ENCODE measurements at places on chromosomes 4 and X.

DNA sequence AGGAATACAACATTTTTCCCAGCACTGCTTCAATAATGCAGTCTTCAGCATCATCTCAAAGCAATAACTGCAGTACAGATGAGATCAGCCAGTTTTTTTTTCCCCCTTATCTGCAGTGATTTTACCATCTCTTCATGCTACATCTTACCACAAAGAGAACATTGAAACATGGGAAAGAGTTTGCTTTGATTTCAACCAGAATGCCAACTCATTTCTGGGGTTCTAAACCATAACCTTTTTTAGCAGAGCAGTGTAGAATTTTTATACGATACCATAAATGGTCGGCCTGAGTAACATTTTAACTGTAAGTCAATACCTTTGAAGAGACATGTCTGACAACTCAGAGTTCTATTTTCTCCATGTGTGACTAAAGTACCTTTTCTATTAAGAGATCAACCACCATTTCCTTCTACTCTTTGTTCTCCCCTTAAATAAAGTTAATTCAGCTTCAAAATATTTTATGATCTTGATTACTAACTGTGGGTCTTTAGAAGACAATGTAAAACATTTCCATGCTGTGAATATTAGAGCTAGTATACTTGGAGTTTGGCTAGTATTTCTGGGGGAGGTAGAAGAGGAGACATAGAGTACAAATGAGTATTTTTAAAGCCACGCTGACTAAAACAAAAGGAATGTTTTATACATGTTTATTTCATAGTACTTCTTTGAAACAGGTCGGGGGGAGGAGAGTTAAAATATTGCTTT is 69.1 kb downstream of the TET2 start:
- no peak for DNase-seq

DNA sequence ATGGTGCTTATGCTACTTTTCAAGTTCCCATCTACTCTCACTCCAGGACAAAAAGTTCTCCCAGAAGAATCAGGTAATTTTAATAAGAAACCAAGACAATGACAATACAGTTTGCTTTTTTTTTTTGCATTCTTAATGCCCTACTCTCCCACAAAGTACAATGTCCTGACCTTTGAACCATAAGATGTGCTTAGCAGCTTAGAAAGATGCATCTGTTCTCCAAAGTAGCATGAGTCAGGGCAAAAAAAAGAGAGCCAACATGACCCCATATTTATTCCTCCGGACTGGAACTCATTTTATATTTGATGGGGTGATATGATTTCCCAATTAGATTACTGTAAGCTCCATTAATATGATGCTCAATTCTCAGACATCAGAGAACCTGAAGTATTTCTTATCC is 16.5 kb upstream of the PDCL2 start:
- DNase-seq: no peak

GRCh38 chr4:8300832-8301231 is 31.3 kb downstream of the HTRA3 start:
- DNase-seq: no peak

- no peak for DNase-seq
These were observed 167.1 kb downstream of the DHX15 start for GRCh38 chr4:24417206-24417605.

GRCh38 chrX:77793946-77794345 is 7.9 kb upstream of the ATRX start:
- no peak for DNase-seq

DNA sequence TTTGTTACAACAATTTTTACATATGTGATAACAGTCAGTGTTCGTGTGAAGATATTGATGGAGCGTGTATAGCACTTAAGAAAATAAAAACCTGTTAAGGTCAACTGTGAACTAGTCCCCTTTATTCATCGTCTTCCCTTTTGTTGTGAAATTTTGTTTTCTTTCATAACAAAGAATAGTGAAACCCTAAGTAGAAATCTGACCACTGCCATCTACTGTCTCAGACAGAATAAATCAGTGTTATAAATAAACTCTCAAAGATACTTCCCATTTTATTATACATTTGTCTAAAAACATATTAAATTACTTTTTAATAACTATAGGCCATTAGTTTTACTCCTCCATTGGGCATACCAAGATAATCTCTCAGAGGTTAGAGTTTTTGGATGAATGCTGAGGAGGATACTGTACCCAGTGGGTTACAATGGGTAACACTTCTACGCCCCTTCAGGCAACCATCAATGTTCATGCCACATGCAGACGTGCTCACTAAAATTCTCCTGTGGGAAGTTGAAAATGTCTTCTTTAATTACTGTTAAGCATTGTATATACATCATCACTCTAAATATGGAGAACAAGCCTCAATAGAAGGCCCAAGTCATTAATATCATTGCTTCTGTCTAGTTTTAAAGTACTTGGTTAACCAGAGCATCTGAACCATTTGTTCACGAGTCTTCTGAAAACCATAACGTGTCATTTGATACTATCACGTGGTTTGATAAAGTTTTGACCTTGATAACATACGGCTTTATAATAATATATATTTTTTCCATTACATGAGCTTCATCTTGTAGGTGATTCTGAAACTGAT is 171.2 kb downstream of the TMA16 start:
- DNase-seq: no peak

DNA sequence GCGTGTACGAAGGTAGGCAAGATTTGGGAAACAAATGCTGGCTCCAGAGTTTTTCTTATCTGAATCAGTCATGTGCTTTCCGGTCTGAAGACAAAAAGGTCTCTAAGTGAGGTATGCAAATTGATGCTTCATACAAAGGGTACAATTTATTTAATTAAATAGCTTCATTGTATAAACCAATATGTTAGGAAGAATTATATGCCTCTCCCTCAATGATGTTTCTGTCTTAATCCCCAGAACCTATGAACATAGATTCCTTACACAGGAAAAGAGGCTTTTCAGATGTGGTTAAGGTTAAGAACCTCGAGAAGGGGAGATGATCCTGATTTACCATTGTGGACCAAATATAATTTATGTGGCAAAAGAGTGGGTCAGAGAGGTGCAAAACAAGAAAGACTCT is 543.5 kb upstream of the PCDH10 start:
- no peak for DNase-seq

DNA sequence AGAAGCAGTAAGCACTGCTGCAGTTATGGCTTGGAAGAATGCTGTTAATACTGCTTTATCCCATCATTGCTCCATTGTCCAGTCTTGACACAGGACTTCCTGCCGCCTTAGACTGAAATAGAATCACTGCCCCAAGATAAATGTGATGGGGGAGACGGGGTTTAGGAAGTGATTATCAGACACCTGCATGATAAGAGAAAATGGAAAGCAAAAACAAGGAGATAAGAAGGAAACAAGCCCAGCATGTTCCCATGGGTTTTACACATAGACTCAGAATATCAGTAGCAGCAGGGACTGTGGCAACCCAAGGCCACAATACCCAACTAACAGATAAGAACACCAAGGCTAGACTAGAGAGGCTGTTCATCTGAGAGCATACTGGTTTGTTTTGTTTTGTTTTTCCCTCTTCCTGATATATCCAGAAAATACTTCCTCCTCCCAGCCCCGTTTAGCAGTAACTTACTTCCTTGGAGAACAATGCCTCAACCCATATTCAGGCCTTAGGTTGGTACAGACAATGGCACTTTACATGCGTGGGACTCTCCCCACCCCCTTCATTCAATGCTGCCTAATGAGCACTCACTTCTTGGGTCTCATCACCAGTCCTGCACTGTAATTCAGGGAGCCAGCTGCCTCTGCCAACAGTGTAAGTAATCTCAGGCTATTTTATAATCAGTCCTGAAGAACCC is 232.6 kb downstream of the CBR4 start:
- DNase-seq: no peak

DNA sequence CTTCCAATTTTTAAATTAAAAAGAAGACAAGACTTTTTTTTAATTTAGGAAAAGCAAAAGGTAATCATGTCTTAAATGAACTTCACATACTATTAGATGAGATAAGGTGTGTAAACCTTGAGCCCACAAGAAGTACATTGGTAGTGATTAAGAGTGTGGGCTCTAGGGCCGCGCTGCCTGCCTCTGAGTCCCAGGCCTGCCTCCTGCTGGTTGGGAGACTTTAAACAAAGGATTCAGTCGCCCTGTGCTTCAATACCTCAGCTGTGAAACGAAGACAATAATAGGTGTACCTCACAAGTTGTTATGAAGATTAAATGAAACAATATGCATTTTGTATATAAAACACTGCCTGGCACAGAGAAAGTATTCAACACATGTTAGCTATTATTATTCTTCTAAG is 95.9 kb upstream of the MYOZ2 start:
- no peak for DNase-seq

- DNase-seq: no peak
These were observed 870.2 kb downstream of the ADGRL3 start for GRCh38 chr4:62070291-62070852.

DNA sequence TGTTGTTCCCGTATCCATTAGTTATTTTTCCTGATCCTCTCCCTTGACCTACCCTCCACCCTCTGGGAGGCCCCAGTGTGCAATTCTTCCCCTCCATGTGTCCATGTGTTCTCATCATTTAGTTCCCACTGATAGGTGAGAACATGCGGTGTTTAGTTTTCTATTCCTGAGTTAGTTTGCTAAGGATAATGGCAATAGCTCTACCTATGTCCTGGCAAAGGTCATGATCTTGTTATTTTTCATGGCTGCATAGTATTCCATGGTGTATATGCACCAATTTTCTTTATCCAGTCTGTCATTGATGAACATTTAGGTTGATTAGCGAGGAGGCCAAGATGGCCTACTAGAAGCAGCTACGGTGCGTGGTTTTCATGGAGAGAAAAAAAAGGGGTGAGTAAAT is 714.1 kb downstream of the STIM2 start:
- DNase-seq: no peak

DNA sequence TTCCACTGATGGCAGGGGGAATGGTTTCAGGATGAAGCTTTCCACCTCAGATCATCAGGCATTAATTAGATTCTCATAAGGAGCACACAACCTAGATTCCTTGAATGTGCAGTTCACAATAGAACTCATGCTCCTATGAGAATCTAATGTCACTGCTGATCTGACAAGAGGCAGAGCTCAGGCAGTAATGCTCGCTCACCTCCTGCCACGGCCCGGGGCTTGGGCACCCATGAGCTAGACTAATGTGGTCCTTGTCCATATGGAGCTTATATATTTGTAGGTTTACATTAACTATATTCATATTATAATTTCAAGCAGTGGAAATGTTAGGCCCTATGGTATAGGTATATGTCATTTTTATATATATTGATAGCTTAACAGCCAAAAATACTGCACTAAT is 24.4 kb downstream of the SLC9B2 start:
- DNase-seq: no peak

DNA sequence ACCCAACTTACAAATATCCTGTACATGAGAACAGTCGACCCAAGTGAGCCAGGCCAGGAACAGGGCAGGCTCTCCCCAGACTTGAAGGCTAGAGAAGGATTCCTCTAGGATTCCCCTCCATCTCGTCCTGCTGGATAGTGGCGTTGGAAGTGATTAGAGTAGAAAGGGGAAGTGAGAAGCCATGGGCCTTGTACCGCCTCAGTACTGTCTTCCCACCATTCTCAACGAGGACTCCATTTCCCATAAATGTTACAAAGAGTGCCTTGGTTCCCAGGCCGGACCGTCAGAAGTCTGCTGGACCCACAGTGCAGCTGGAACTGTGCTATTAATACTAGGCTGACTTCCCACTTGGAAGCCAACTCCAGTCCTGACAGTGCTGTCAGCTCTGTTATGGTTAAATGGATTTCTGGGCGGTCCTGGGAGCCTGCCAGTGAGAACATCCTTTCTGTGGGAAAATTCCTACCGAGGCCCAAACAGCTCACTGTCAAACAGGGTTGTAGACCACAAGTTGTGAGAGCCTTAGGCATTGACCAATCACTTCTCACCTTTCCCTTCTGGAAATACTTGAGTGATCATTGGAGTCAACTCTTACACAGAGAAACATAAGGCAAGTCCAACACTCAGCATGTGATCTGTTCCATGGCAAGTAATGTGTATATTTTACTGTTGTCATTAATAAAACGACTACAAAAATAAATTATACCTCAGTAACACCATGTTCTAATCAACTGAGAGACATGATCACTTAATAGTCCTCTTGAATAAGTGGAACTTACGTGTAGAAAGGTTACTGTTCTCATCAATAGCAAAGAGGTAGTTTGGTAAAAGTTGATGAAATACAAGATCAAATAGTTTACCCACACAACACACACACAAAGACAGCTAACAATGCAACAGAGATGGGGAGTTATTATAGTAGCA is 58.4 kb downstream of the AMELX start:
- no peak for DNase-seq

- DNase-seq: no peak
These were observed 109.4 kb downstream of the GPR143 start for GRCh38 chrX:9656277-9656676.

GRCh38 chr4:104330125-104330905 is 164.4 kb downstream of the CXXC4 start:
- DNase-seq: no peak

- no peak for DNase-seq
These were observed 7.7 kb upstream of the HAND2 start for GRCh38 chr4:173537613-173538147.

DNA sequence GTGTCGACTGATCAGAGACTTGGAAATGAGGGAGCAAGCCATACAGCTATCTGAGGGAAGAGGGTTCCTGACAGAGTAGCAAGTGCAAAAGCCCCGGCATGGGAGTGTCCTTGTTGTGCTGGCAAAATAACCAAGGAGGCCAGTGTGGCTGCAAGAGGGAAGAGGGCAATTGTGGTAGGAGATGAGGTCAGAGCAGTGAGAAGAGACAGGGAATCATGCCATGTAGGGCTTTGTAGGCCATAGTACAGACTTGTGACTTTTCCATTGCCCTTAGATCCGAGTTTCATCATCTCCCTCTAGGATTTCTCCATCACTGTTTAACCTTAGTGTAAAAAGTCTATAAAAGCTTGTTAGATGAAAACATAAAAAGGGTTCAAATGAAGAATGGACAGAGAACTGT is 76.2 kb downstream of the DOCK11 start:
- no peak for DNase-seq

- no peak for DNase-seq
These were observed 6.2 kb downstream of the GAK start for GRCh38 chr4:925771-926500.

- DNase-seq: no peak
These were observed 235.5 kb upstream of the MID1 start for GRCh38 chrX:10855845-10856244.

- DNase-seq: no peak
These were observed 20.4 kb downstream of the NUP54 start for GRCh38 chr4:76127754-76128153.

DNA sequence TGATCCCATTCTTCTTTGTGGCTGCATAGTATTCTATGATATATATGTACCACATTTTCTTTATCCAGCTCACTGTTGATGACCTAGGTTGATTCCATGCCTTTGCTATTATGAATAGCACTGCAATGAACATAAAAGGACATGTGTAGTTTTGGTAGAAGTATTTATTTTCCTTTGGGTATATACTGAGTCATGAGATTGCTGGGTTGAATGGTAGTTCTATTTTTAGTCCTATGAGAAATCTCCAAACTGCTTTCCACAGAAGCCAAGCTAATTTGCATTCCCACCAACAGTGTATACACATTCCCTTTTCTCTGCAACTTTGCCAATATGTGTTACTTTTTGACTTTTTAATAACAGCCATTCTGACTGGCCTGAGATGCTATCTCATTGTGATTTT is 278.3 kb downstream of the PCDH18 start:
- DNase-seq: no peak

GRCh38 chr4:108155373-108155772 is 13.4 kb downstream of the LEF1 start:
- no peak for DNase-seq
